ENCODE measurements at places on chromosomes 1 and 21.

GRCh38 chr21:27674041-27674615 is 707.2 kb upstream of the ADAMTS5 start:
- DNase-seq: no peak

- peak; percentile 66 for DNase-seq
Observed at GRCh38 chr1:156838972-156839371, 19.9 kb downstream of the INSRR start.

- no peak for DNase-seq
Observed at GRCh38 chr21:27143476-27143875, 176.6 kb upstream of the ADAMTS5 start.

DNA sequence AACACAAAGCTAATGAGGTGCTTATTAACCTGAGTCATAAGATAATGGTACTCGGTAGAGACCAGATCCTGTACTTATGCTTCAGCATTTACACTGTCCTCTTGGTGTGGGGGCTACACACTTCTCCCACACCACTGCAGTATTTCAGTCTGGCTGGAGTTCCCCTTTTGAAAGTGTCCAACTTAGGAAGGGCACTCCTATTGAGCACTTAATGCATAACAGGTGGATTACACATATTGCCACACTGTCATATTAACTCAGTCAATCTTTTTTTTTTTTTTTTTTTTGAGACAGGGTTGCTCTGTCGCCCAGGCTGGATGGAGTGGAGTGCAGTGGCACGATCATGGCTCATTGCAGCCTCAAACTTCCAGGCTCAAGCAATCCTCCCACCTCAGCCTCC is 1.5 kb downstream of the GPATCH4 start:
- DNase-seq: peak; percentile 91

DNA sequence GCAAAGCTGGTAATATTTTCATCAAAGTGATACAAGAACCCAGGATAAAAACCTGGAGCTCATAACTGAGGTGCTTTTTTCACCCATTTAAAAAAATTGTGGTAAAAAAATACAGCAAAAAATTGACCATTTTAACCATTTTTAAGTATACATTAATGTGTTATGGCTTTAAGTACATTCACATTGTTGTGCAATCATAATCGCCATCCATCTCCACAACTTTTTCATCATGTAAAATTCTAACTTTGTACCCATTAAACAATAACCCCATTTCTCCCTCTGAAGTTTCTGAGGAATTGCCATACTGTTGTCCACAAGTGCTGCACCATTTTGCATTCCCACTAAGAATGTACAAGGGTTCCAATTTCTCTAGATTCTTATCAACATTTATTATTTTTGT is 36.6 kb downstream of the ACP6 start:
- no peak for DNase-seq

GRCh38 chr1:216005916-216006315 is 417.3 kb downstream of the USH2A start:
- DNase-seq: no peak

GRCh38 chr21:35201288-35201687 is 152.2 kb upstream of the RUNX1 start:
- no peak for DNase-seq

GRCh38 chr1:27144920-27145661 is 9.8 kb downstream of the SLC9A1 start:
- DNase-seq: no peak

GRCh38 chr1:161199506-161200139 is 769 bp upstream of the ADAMTS4 start:
- DNase-seq: no peak

GRCh38 chr1:183024317-183025009 is 1.2 kb downstream of the LAMC1 start:
- DNase-seq: no peak

DNA sequence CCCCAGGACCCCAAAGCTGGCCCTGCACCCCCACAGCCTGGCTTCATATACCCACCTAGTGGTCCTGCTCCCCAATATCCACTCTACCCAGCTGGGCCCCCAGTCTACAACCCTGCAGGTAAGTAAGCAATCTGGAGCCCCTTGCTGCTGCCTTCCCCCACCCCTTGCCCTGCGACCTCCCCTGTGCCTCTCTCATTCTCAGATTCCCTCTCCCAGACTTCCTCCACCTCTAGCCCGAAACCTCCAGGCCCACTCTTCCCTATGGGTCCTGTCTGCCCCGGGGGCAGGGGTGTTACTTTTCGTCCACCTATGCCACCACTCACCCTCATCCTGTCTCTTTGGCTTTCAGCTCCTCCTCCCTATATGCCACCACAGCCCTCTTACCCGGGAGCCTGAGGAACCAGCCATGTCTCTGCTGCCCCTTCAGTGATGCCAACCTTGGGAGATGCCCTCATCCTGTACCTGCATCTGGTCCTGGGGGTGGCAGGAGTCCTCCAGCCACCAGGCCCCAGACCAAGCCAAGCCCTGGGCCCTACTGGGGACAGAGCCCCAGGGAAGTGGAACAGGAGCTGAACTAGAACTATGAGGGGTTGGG is 2.9 kb downstream of the SHISA4 start:
- no peak for DNase-seq

- DNase-seq: peak; percentile 32
Observed at GRCh38 chr1:26097696-26098095, 13.9 kb upstream of the PDIK1L start.

- no peak for DNase-seq
Observed at GRCh38 chr1:33562563-33562962, 90.1 kb downstream of the ZSCAN20 start.

DNA sequence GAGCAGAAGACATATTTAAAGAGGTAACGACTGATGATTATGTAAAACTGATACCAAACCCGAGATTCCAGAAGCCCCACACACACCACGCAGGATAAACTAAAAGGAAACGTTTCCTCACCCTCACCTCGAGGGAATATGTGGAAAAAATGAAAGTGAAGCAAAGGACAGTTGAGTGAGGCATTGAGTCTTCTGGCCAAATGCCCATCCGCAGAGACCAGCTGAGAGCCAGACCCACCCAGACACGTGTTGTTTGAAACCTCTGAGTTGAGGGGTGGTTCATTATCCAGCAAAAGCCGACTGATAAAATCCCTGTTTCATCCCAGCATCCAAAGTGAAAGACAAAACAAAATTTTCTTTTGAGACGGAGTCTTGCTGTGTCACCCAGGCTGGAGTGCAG is 29.6 kb upstream of the PCBP3 start:
- no peak for DNase-seq

DNA sequence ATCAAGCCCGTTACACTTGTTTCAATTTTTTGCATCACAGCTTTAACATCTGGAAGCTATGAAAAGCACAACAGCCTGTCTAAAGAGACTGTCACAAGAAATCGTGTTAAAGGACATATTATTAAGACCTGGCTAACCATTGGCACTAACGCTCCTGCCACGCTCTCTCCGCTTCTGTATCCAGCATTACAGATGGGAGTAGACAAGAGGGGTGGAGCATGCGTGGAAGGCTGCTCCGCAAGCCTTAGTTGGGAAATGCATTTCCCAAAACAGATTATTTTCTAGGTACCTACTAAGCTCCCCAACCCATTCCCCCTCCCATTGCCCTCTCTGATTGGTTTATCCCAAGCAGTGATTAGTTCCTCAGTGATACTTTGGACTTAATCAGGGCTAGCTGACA is 72.4 kb downstream of the NTNG1 start:
- DNase-seq: no peak

DNA sequence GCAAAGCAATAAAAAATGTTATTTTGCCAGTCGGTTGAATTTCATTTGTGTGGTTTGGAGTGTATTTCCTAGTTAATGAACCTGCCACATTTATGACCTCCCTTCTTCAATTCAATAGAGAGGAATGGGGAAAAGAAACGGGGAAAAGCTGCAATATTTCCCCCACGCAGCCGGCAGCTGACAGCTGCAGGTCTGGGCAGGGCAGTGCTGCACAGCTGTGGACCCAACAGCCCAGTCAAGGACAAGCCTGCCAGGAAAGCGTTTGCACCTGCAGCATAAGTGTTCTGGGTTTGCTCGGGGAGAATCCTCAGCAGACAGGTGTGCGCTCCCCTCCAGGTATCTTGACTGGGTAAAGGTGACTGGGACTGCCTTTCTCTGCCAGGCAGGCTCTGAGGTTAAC is 53.4 kb downstream of the FBXO2 start:
- DNase-seq: no peak

DNA sequence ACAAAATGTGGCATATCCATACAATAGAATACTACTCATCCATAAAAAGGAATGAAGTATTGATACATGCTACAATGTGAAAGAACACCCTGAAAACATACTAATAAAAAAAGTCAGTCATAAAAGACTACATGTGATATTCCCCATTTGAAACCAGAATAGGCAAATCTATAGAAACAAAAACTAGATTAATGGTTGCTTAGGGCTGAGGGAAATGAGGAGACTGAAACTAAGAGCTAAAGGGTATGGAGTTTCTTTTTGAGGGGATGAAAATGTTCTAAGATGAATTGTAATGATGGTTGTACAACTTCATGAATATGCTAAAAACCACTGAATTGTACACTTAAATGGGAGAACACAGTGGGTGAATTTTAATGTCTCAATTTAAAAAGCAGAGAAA is 50.9 kb downstream of the ACBD6 start:
- DNase-seq: no peak

DNA sequence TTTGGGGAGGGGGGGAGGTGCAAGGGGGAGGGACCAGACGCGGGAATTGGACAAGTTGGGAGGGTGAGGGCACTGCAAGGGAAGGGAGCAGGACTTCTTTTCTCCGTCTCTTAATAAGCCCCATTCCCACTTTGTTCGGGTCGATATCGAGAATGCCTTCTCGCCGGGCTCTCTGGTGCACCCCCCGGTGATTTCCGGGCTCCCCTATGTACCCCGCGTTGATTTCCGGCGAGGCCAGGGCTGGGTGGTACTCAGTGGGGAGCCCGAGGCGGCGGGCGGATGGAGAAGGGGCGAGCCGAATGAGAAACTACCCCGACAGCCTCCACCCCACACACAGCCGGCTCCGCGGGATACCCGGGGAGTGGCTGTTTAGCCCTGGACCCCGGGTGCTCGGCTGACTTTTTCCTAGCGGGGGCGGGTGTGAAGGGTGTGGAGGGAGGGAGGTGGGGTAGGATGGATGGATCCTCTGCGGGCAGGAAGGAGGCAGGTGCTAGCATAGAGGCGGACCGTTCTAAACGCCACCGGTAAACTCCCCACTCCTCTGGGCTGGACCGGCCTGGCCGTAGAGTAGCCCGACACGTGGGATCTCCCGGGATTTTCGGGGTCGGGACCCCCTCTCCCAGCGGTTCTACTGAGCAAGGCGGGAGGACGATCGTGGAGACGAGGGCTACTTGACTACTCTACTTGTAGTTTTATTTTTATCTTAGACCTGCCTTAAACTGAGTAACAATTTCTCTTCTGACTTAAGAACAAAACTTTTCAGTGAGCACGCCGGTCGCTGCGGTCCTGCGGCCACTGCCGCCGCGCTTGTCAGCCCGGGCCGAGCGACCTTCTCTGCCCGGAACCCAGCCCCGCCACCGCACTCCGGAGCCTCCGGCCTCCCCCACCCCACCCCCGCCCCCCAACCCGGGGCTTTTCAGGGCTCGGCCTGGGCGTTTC is 1.0 kb downstream of the RNF220 start:
- DNase-seq: peak; percentile 76

DNA sequence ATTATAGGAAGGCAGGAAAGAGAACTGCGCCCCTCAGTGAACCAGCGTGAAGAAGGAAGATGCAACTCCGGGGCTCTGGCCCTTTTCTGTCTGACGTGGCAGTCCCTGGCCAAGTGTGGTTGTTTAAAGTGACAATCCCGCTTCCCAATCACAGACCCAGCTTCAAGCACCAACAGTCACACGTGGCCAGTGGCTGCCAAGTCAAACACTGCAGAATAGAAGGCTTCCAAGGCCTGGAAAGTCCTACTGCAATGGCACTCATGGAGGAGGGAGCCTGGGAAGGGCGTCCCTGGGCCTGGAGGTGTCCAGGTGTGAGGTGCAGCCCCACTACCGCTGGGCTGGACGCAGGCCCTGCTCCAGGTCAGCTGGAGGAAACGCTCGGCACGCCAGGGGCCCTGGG is 143.8 kb downstream of the CASZ1 start:
- no peak for DNase-seq

DNA sequence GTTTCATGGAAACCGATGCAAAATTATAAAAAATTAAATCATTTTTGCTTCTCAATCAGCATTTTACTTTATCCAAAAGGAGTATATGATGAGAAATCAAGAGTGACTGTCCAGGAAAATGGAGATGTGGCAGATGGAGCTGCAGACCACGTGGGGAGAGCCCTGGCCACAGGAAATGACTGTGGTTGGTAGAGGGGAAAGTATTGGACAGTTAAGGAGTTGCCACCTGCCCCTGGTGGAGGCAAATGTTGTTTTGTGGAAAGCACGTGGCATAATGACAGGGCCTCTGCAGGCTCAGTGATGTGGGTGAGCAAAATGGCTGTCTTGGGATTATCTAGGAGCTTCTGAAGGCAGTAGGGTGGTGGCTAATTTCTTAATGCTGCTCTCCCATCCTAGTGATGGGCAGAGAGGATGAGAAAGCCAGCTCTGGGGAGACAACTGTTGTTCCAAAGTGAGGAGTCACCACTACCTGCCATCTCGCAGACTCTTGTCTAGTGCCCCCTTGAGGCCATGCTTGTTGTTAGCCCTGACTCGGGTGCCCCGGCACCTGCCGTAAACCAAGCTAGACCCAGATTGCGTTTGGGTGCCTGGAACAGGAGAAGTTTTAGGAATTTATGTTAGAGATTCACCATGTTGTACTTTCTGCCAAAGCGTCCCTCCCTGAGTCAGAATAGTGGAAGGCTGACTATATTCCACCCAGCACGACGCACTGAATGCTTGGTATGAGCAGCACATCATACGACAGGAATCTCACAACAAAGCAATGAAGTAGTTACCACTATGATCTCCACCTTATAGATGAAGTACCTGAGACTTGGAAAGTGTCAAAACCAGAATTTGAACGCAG is 144.0 kb downstream of the ROR1 start:
- peak; percentile 37 for DNase-seq

- DNase-seq: no peak
Observed at GRCh38 chr1:161159913-161160243, 578 bp downstream of the USP21 start.

DNA sequence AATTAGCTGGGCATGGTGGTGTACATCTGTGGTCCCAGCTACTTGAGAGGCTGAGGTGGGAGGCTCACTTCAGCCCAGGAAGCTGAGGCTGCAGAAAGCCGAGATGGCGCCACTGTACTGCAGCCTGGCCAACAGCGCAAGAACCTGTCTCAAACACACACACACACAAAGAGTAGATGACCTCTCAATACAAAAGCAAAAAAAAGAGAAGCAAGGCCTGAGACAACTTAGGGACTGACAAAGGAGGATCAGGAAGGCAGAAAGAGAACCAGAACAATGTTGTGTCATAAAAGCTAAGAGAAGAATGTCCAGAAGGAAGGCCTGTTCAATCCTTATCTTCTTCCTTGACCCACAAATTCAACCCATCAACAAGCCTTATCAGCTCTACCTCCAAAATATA is 18.5 kb downstream of the WASF2 start:
- no peak for DNase-seq

GRCh38 chr1:184915463-184916090 is 58.7 kb downstream of the NIBAN1 start:
- DNase-seq: no peak

- DNase-seq: no peak
Observed at GRCh38 chr1:231619257-231619634, 7.3 kb upstream of the DISC1 start.

- DNase-seq: no peak
Observed at GRCh38 chr1:90591355-90591969, 125.6 kb downstream of the BARHL2 start.

Measured in hematopoietic multipotent progenitor cell treated with erythropoietin and hydrocortisone succinate and interleukin-3 and kit ligand, for 4 days (in vitro differentiated cells).